Fibroblast of skin of back (primary cell): ENCODE measurements at places on chromosomes 7 and 10.

GRCh38 chr7:128408709-128409595 lies 830 bp downstream of the IMPDH1 start:
- no peak for DNase-seq

GRCh38 chr10:58870070-58870469 lies 306.4 kb upstream of the PHYHIPL start:
- DNase-seq, result no peak

- DNase-seq, result no peak
Observed at GRCh38 chr7:37476881-37477450, 28.3 kb upstream of the ELMO1 start.

GRCh38 chr10:104406715-104407650 lies 53.4 kb downstream of the CFAP58 start:
- peak; percentile 44 for DNase-seq

- no peak for DNase-seq
Observed at GRCh38 chr7:3106361-3106826, 62.7 kb upstream of the CARD11 start.

GRCh38 chr7:31858055-31858454 lies 171.0 kb downstream of the PPP1R17 start:
- no peak for DNase-seq

- peak; percentile 79 for DNase-seq
Observed at GRCh38 chr7:71615017-71615416, 483.1 kb downstream of the GALNT17 start.

DNA sequence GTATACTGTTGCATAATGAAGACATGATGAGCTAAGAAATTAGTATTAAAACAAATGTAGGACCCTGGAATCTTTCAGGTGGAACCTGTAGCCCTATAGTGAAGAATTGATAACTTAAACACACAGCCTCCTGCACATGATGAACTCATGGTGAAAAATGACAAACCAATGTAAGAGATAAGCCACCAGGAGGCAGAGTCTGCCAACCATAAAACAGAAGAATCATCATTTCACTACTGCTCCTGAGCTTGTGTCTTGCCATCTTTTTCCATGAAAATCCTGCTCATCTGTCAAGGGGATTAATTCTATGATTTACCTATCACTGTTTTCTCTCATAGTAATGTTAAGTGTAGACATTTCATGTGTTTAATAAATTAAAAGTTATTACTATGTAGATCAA lies 363.9 kb downstream of the MALRD1 start:
- DNase-seq, result peak; percentile 17

- peak; percentile 87 for DNase-seq
Observed at GRCh38 chr7:116455009-116455408, 44.5 kb upstream of the CAV2 start.

- DNase-seq, result peak; percentile 84
Observed at GRCh38 chr7:134761266-134761665, 18.2 kb upstream of the CALD1 start.

DNA sequence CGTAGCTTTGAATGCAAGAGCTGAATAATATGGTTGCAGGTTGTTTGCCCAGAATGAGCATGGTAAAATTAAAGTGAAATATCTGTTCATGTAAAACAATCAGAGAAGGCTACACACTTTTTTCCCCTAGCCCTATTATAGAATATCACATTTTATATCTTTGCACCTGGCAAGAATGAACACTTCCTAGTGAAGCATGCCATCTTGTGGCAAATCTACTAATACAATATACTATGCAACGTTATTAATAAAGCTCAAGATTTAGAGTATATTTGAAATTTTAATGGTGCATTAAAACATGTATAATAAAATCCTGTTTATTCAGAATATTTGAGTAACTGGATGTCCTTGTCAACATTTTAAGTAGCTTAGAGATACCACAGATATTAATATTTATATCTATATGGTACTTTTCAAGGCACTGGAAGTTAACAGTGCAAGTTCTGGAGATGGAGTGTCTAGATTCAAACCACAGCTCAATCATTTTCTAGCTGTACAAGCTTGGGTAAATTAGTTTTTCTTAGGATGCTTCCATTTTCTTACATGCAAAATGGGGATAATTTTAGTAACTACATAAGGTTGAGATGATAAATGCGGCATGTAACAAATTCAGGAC lies 643.1 kb upstream of the SEMA3D start:
- DNase-seq, result peak; percentile 22

DNA sequence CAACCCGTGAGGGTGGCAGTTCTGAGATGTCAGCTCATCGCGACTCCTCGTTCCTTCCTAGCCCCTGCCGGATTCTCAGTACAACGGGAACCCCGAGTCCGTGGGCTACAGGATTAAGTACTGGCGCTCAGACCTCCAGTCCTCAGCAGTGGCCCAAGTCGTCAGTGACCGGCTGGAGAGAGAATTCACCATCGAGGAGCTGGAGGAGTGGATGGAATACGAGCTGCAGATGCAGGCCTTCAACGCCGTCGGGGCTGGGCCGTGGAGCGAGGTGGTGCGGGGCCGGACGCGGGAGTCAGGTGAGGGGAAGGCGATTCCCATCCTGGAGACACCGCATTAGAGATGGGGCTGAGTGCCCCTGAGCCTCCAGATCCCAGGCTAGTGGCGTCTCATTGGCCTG lies 568.1 kb upstream of the FOXK1 start:
- no peak for DNase-seq

GRCh38 chr10:76394707-76395042 lies 963.3 kb downstream of the LRMDA start:
- DNase-seq, result no peak

GRCh38 chr7:45643630-45644029 lies 69.5 kb downstream of the ADCY1 start:
- DNase-seq, result no peak

GRCh38 chr10:111076191-111076681 lies 593 bp upstream of the ADRA2A start:
- DNase-seq, result peak; percentile 35

GRCh38 chr7:107049971-107050532 lies 5.5 kb downstream of the PRKAR2B start:
- DNase-seq, result no peak

DNA sequence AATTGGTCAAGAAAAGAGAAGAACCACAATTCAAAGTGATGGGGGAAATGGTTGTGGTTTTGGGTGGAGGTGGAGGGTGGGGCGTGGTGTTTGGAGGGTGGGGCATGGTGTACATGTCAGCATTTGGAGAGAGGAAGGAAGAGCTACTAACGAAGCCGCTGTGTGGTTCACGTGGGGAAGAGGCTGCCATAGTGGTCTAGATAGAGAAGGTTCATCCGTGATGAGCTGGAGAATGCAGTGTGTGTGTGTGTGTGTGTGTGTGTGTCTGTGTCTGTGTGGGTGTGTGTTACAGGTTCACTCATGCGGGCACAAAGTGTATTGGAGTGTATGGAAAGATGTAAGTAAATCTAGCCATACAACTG lies 6.1 kb upstream of the VCL start:
- no peak for DNase-seq

DNA sequence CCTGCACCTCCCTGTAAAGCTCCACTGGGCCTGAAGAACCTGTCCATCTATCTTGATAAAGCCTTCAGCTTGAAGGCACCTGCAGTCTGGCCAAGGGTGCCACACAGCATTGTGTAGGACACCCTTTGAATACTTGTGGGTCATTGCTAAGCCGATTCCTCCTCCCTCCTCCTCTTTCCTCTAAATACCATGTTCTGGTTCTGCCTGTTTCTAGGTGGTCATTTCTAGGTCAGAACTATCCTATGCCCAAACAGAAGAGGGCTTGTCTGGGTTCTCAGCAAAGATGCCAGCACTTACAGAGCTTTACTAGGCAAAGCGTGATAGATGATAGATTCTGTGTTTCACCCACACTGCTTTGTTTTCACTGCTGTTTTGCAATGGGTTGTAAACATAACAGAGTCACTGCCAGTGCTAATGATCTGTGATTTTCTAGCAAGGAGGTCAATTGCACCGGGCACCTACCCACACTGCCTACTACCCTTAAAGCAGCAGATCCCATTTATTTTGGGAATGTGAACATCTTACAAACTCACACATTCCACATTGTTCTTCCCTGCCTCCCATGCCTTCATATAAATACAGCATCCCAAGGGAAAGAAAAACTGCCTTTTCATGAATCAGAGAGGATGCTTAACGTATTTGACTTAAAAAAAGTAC lies 279.1 kb upstream of the PITRM1 start:
- DNase-seq, result no peak

- no peak for DNase-seq
Observed at GRCh38 chr7:151233804-151234203, 1.5 kb downstream of the CHPF2 start.

GRCh38 chr7:22302193-22302592 lies 54.8 kb downstream of the RAPGEF5 start:
- DNase-seq, result no peak

DNA sequence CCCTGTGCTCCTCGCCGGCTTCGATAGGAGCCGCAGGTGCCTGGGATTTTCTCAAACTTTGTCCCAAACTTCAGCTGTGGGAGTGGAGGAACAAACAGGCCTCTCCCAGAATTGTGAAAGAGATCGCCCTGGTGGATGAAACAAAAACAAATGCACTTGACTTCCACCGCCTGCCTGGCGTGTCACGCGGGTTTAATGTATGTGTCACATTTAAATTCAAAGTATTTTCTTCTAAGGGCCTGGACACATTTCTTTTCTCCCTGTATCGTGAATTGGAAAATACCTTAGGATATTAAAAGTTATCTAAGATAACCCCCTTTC lies 694 bp upstream of the WASL start:
- peak; percentile 73 for DNase-seq

DNA sequence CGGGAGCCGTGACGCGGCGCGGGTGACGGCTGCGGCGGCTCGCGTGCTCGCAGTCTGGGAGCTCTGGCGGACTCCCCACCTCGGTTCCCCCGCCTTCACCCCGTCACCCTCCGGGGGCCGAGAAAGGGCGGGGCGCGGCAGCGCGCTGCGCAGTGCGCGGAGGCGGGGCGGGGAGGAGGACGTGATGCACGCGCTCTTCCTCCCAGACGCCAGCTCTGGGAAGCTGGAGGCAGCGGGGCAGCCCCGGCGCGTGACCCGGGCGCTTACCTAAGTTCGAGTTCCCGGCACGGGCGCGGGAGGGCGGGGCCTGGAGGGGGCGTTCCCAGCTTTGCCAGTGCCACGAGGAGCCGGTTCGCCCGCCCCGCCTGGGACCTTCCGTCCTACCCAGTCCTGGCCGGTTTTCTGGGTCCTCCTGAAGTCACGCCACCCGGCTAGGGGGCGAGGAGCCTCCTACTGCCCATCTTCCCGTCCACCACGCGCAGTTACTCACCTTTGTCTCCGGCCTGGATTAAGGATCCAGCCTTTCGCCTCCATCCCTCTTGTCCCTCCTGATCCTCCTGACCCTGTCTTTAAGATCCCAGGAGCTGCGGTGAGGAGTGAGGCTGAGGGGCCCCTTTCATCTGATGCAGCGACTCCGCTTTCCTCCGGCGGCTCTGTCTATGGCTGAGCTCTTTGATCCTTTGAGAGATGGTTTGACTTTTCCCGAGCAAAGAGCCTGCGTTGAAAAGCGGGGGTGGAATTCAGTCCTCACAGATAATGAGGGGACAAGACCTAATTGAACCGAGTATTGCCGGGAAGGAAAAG lies 470 bp upstream of the NAMPT start:
- DNase-seq, result peak; percentile 96

DNA sequence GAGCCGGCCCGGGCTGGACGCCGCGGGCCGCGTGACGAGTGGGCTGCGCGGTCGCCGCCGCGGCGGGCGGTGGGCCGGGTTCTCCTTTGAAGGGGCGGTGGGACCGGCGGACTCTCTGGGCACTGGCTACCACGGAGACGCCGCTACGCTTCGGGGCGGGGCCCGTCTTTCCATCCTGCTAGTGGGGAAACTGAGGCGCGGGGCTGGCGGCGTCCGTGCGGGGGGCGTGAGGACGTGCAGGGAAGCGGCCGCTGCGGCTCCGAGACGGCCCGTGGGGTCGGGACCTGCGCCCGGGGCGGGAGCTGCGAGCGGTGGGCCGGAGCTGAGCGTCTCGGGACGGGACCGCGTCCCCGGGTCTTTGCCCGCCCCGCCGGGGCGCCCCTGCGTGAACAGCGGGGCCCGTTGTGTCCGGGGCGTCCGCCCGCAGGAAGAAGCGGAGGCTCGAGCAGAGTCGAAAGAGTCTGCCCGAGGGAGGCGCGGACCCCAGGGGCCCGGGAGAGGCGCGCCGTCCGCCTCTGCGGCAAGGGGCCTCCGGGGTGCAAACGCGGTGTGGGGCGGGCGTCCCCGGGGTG lies 548 bp upstream of the BNIP3 start:
- DNase-seq, result no peak

- no peak for DNase-seq
Observed at GRCh38 chr7:83799333-83799732, 150.4 kb upstream of the SEMA3E start.

DNA sequence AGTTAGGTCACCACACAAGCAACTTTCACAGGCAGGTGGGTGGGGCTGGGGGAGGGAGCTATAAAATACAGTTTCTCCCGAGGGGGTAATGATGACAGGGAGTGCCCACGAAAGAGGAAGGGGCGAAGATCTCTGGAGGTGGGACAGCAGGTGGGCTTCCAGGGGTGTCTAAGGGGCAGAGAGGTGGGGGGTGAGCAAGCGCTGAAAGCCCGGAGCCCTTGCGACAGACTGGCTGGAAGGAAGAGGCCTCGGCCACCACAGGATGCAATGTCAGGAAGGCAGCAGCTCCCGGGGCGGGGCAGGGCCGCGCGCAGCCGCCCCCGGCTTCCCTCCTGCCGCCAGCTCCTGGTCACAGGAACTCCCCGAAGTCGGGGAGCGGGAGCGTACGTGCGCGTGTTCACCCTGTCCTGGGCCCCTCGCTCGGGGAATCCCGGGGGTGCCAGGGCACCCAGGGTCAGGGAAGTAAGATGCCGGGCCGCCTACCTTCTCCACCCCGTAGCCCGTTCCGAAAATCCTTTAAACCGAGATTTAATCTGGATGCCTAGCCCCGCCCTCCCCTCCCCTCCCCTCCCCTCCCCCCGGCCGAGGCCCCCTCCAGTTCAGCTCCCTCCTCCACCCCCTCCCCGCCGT lies 105.2 kb upstream of the PPIF start:
- DNase-seq, result peak; percentile 60

GRCh38 chr10:85795460-85795859 lies 571.1 kb downstream of the GRID1 start:
- DNase-seq, result no peak

- DNase-seq, result peak; percentile 76
Observed at GRCh38 chr10:89078724-89079672, 88.4 kb downstream of the FAS start.

DNA sequence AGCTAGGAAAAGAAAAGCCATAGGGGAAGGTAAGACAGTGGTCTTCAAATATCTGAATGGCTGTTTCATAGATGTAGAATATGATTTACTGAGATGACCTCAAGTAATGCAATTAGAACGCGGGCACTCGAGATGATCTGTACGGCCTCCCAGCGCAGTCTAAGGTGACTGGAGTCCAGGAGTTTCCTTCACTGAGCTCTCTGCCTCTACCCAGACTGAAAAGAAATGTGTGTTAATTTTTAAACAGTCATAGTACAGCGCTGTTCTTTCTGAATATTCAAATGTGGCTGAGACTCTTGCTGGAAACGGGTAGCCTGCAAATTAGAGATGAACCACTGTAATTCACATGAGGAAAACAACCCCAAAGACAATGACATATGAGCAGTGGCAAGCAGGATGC lies 562.4 kb upstream of the AUTS2 start:
- DNase-seq, result no peak

- DNase-seq, result no peak
Observed at GRCh38 chr10:88893611-88894010, 13.6 kb downstream of the STAMBPL1 start.

- peak; percentile 23 for DNase-seq
Observed at GRCh38 chr10:114647545-114648138, 10.4 kb downstream of the ABLIM1 start.
